Inflammatory macrophage (primary cell): ENCODE measurements at places on chromosomes 6 and 20.

- peak; percentile 27 for DNase-seq
These were observed 11.0 kb downstream of the UQCC2 start for GRCh38 chr6:33700391-33701050.

DNA sequence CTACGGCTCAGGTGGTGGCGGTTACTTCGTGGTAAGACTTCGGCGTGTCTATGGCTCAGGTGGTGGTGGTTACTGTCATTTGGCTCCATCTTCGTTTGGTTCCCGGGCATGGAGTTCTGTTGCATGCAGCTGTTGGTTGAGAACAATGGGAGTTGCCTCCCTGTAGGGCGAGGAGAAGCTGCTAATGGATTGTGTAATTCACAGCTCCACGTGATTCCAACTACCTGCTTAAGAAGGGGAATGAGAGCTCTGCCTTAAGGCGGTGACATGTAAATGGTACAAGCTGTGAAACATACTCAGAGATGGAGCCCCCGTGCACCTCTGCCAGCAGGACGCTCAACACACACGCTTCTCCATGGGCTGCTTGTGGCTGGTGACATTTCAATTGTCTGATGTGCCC is 12.4 kb upstream of the DACT2 start:
- no peak for DNase-seq

GRCh38 chr6:95240514-95240913 is 336.8 kb upstream of the MANEA start:
- no peak for DNase-seq

DNA sequence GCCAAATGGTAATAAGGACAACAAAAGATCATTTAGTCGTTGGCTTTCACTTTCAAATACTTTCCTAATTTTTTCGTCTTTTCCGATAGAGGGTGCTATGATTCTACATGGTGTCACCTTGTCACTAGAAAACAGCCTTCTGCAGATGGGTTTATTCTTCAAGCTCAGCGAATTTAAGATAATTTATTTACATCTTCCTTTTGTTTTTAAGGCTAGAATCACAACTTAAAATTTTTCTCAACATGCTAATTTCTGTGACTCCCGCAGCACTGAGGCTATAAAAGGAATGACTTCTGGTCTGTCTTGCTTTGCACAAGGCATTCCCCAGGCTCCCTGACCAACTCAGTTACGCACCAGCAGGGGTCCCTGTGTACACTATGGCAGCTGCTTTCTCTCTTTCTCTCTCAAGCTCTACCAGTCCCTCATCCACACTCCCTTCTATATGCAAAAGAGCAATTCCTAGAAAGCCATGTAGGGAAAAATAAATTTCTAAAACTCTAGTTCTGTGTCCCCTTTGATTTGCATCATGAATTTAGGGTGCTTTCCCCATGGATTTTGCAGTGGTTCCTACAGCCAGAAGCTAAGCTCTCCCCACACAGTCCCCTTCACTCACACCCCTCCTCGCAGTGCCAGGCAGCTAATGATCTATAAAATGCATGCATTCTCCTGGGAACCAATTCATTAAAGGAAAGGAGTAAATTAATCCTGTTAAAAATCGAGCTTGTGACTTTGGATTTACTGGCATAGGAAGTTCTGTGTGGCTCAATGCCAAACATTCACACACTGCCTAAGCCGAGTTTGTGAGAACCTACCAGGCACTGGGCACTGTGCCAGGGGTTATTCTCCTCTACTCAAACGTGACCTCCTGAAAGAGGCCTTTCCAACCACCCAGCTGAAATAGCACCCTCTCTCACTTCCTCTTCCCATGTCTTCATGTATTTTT is 74.5 kb downstream of the DCDC2 start:
- DNase-seq = peak; percentile 76

GRCh38 chr6:46329568-46329967 is 158.8 kb upstream of the ENPP5 start:
- no peak for DNase-seq

DNA sequence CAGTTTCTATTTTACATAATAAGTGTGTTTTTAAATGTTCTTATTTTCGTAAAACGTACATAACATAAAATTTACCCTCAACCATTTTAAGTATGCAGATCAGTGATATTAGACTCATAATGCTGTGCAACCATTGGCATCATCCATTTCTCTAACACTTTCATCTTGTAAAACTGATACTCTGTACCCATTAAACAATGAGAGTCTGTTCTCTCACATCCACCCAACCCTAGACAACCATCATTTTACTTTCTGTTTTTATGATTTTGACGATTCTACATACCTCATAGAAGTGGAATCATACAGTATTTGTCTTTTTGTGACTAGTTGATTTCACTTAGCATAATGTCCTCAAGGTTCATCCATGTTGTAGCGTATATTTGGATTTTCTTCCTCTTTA is 140.4 kb downstream of the TINAG start:
- no peak for DNase-seq

DNA sequence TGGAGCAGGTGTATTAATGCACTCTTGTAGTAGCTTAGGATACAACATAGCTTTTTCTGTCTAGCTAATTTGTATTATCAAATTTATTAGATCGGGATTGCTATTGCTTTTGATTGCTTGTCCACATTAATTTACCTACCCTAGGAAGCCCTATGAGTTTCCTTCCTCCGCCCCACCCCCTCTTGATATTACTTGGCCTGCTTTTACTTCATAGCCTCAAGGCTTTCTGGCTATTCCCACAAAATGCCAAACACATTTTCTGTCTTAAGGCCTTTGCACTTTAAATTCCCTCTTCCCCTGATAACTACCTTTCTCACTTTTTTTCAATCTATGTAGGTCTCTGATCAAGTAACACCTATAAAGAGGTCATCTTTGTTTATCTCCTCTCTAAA is 99.1 kb upstream of the PRSS16 start:
- no peak for DNase-seq

GRCh38 chr6:169255643-169256042 is 2.0 kb upstream of the THBS2 start:
- no peak for DNase-seq

- DNase-seq = peak; percentile 29
These were observed 97.2 kb upstream of the MAP7 start for GRCh38 chr6:136647363-136647852.
